Left lobe of liver (tissue), 2 donors: ENCODE measurements at places on chromosomes 5 and 9. TPM values are rescaled to one million over a fixed set of nuclear protein-coding genes. Genes with fewer than 3 reads are reported as not detected.

CD274 gene
- 1.0 TPM for total RNA-seq

DNA sequence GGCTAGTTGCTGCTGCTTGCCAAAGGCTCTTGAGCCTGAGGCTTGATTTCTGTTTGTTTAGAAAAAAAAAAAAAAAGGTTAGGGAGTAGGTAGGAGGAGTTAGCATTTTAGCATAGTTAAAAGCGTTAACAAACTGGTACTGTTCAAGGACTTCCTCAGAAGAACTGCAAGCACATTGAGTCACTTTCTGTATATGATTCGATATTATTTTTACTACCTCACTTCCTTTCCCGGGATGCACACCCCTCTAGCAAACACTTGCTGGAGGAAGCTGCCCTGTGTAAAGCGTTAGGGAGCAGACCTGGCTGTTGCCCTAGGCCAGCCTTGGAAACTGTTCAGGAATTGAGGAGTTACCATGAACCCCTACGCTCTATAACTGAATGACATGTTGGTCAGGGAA, 15.7 kb upstream of the CEP120 start:
- DNase-seq = no peak

DNA sequence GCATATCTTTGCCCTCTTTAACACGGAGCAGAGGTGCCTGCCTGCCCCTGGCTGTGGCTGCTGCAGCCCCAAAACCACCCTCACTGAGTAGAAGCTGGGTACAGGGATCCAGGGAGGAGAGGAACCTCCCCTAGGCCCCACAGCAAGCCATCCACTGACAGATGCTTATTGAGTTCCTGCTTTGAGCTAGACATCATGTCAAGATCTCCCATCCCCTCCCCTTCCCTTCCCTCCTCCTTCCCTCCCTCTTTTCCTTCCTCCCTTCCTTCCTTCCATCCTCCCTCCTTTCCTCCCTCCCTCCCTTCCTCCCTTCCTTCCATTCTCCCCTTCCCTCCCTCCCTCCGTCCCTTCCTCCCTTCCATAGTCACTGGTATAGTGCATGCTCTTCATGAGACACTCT, 29.3 kb downstream of the GOLGA2 start:
- DNase-seq = no peak

- DNase-seq = no peak
These were observed 659.8 kb upstream of the MEF2C start for GRCh38 chr5:89542736-89543135.

DNA sequence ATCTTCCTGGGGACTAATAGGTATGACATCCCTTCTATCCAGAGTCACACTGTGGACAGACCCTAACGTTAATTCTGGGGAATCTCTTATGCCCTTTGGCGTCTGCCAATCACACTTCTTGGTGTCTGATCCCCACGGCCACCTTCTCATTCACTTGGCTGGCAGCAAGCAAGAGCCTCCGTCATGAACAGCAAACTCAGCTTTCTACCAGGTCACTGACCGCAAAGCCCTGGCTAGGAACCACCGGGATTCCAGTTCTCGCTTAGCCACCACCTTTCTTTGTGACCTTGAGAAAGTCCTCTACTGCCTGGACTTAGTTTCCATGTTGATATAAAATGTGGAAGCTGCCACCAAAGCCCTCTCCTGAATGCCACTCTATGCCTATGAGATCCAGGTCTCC, 67.7 kb upstream of the FCN1 start:
- no peak for DNase-seq

GRCh38 chr9:107471552-107471951, 18.0 kb downstream of the KLF4 start:
- DNase-seq = no peak
